Foreskin fibroblast (primary cell): ENCODE measurements at places on chromosomes 13 and 19.

DNA sequence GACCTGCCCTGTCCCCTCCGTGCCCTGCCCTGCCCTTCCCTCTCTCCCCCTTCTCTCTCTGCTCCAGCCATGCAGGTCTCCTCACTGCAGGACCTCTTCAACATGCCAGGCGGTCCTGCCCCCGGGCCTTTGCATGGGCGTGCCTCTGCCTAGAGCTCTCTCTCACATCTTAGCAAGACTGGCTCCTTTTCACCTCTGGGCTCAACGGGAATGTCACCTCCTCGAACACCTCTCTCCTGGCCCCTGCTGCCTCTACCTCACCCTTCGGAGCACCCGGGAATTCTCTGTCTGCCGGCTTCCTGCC lies 5.6 kb downstream of the MFSD12 start:
- DNase-seq = no peak

GRCh38 chr13:52852444-52852843 lies 4.0 kb upstream of the PCDH8 start:
- no peak for DNase-seq

- DNase-seq = no peak
Measured at GRCh38 chr19:32403291-32403995, 2.1 kb upstream of the DPY19L3 start.

GRCh38 chr13:108960006-108960405 lies 330.6 kb downstream of the MYO16 start:
- DNase-seq = no peak

- DNase-seq = no peak
Measured at GRCh38 chr13:99516153-99516929, 15.1 kb downstream of the TM9SF2 start.

- DNase-seq = no peak
Measured at GRCh38 chr13:51481656-51482055, 28.8 kb upstream of the INTS6 start.

DNA sequence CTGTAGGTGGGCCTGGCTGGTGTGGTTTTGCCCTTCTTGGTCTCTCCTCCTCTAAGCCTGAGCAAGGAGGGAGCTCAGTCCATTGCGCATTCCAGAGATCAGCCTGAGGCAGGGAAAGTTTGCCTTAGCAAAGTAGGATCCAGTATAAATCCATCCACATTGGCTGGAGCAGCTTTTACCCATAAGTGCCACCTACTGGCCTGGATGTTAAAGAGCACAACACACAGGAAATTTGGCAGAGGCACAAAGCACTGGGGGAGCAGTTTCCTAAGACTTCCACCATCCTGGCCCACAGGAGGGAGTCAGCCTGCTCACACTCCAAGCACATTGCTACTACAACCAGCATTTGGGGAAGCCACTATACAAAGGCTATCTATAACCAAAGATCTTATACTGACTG lies 1124.2 kb downstream of the SLITRK1 start:
- no peak for DNase-seq

DNA sequence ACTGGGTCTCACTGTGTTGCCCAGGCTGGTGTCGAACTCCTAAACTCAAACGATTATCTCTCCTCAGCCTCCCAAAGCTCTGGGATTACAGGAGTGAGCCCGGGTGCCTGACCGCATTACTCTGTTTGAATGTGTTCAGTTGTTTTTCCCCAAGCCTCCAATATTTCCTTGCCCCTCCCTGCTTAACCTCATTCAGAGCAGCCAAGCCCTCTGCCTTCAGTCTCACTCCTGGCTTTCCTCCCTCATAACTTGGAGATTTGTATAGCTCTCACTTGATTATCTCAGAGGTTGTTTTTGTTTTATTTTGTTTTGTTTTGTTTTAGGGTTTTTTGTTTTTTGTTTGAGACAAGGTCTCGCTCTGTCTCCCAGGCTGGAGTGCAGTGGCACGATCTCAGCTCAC lies 11.4 kb downstream of the EPHX3 start:
- no peak for DNase-seq

DNA sequence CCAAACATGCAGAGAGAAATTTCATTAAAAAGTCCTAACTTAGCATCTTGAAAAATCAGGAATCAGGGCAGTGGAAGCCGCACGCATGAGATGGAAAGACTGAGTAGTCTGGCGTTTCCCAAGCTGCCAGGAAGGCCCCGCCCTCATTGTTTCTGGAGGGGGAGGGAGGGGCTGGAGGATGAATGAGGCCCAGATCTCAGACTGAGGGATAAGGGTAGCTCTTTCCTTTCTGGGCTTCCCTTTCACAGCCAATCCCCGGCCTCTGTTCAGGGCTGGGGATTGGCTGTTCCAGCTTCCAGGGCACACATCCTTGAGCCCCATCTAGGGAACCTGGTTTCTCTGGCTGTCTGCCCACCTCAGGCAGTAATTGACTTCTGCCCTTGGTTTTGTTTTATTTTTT lies 7.3 kb downstream of the C19orf53 start:
- DNase-seq = peak; percentile 91

DNA sequence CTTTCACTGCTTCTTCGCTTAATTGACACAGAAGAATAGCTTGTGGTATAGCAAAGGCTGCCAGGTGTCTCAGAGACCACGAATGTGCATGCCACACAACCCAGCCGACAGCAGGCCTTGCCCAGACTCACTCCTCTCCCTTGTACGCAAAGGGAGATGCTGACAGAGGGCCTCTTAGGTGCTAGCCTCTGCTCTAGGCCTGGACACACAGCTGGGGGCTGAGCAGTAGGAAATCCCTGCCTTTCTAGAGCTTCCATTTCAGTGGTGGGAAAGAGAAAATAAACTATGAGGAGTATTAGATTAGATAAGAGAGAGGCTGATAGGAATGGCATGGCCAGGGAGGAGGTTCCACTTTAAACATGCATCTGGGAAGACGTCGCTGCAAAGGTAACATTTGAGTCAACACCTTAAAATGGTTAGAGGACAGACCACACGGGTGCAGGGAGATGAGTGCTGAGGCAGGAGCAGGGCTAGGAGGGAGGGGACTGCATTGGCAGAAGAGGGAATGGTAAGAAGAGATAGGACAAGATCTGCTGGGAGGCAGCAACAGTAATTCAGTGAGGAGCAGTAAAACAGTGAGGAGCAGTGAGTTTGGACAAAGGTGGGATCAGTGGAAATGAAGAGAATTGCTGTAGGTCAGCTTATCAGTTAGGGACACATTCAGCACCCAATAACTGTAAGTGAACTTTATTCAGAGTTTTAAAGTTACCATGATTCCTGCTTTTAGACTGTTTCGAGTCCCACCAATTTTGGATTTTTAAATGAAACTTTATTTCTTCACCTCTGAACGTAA lies 100.0 kb downstream of the RNF17 start:
- no peak for DNase-seq

DNA sequence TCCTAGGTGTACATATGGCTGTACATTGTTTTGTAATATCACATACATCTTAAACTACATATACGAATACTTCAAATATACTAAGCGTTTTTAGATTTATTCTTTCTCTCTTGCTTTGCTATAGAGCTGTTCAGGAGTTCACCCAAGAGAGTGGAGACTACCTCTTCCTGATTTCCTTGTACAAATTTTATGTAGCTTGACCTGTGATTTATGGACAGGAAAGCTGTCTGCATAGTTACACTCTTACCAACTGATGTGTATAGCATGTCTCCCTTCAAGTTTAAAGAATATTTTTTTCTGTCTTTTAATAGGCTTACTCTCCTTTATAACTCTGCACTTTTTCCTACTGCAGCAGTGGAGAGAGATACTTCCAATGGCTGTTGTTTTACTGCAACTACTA lies 428.7 kb downstream of the NDFIP2 start:
- no peak for DNase-seq

GRCh38 chr13:106183410-106184065 lies 351.9 kb downstream of the EFNB2 start:
- no peak for DNase-seq

DNA sequence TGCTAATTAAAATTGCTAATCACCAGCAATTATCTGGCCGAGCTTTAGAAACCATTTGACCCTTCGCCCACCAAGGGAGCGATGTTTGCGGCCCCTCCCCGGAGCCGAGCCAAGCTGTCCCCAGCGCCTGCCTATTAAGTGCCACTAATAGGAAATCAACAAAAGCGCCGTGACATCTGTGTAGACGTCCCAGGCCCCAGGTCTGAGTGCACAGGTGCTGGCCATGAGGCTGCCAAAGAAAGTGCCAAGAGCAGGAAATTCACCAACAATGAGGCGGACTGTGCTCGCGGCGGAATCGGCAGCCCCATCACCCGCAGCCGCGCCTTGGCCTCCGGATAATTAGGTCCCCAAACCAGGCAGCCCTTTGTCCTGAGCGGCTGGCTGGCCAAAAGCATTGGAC lies 44.5 kb upstream of the SPACA7 start:
- no peak for DNase-seq

DNA sequence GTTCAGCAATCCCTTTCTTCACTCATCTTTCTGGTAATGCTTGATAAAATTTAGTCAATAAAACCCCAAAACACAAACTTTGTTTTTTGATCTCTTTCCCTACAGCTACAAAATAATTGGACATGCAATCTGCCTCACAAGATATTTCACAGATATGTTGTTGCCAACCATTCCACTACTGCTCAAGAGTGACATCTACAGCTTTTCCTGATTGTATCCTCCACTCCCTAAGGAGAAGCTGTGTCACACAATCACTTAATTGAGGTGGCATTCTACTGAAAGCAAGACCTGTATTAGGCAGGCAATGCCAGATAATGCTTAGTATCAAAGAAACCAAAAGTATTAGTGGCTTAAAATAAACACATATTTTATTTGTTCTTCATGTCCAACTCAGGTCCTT lies 1646.2 kb upstream of the SPRY2 start:
- no peak for DNase-seq

DNA sequence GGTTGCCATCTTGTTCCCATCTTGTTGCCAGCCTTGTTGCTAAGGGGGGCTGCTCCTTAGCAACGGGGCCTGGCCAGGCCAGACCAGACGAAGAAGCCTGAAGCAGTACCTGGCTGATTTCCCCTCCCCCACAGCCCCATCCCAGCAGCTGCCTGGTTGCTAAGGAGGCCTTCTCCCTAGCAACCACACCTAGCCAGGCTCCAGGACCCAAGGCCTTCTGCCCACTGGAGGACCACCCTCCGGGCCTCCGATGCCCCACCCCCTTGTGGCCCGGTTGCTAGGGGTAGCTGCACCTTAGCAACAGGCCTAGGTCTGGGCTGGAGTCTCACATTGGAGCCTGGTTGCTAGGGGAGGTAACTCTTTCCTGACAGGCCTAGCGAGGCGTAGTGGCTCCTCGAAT lies 3.9 kb downstream of the PRRG2 start:
- DNase-seq = no peak

- DNase-seq = peak; percentile 40
Measured at GRCh38 chr19:9836021-9836420, 903 bp downstream of the PIN1 start.

DNA sequence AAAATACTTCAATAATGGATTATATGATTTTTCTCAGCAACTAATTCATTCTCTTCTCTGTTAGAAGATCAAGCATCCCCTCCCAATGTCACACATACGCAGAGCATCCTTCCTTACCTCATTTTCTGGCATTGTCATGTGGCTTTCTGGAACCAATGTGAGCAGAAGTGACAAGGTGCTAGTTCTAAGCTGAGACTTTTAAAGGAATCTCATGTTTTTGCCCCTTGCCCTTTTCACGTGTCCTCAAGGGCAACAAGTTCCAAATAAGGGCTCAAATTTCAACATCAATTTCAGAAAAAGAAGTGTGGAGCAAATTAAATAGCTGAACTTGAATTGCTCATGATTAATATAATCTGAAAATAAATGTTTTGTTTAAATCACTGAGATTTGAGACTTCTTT lies 4.6 kb upstream of the PRR20A start:
- no peak for DNase-seq

DNA sequence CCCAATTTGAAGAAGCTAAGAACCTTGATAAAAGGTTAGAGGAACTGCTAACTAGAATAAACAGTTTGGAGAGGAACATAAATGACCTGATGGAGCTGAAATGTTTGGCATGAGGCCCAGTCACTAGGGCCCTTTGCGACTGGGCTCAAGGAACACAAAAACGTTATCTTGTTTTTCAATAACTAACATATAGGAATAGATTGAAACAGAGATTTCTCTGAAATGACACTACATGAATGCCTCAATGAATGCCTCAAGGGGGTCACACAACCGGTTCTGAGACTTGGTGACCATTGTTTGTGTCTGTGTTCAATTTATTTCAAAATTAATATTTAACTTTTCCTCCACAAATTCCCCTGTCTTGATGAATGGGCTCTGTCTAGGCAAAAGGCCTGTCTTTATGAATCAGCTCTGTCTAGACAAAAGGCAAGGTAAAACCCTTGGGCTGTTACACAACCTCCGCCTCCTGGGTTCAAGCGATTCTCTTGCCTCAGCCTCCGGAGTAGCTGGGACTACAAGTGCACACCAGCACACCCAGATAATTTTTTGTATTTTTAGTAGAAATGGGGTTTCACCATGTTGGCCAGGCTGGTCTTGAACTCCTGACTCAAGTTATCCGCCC lies 932 bp upstream of the ZNF486 start:
- no peak for DNase-seq

DNA sequence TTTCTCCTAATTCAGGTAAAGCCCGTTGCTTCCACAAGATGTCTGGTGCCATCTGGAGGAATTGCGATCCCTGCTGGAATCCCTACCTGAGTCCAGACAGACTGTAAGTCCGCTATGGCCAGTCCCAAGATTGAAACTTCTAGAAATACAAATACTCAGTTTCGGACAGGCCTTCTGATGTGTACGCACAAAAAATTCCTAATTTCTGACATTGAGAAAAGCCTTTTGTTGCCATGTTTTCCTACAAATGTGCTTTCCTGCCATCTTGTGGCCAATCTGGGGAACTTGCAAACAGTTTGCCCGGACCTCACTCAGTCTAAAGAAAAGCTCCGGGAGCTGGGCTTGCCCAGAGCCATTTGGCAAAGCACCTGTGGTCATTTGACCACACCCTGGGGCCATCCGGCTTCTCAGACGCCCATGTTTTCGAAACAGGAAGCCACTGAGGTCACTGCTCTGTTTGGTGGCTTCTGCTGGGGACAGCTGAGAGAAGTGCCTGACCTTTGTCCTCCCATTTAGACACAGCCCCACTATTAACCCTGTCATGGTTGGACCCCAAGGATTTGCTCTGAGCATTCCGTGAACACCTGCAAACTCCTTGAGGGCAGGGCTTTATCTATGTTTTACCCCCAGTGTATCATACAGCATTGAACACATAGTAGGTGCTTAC lies 79.4 kb downstream of the SLC15A1 start:
- peak; percentile 50 for DNase-seq

DNA sequence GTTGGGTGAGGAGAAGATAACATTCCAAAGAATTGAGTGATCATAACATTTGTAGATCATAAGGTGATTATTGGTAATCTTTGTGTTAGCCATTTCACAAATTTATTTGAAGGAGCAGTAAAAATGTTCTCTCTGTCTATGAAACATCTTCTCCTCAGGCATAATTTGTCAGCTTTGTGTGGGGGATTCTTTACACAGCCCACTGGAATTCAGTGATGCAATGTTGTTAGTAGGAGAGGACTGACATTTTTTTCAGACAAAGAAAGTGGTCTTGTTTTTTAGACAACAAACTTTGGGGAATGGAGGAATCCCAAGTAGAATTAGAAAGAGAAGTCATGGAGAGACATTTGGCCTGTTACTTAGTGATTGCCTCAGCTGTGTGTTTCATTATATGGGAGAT lies 100.3 kb downstream of the ITGBL1 start:
- peak; percentile 79 for DNase-seq

- DNase-seq = peak; percentile 75
Measured at GRCh38 chr13:43830497-43830881, 43.7 kb upstream of the ENOX1 start.

GRCh38 chr19:31057476-31057875 lies 291.8 kb downstream of the TSHZ3 start:
- DNase-seq = no peak
